ENCODE measurements at places on chromosomes 5 and 9. TPM values are rescaled to one million over a fixed set of nuclear protein-coding genes. Genes with fewer than 3 reads are reported as not detected.

TRMT10B gene
- total RNA-seq = 4.5 TPM

SHC3 gene
- 7.1 TPM for total RNA-seq

DNA sequence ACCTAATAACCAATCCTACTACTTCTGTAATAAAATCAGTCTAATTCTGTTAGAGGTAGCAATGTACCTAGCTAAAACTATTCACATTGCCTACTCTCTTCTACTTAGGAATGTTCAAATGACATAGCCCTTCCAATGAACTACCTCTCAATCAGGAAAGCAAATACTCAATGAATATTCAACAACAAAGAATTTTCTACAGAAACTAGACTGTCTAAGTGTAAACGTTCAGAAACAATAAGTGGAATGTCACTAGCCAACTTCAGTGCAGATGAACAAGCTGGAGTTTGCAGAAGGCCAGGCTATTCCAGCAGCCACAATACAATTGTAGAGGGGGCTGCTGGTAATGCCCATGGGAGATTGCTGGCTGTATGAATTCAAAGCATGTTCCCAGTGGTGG lies 743.2 kb upstream of the CDH10 start:
- DNase-seq = no peak

HTR1A gene
- 3.8 TPM for total RNA-seq

DNA sequence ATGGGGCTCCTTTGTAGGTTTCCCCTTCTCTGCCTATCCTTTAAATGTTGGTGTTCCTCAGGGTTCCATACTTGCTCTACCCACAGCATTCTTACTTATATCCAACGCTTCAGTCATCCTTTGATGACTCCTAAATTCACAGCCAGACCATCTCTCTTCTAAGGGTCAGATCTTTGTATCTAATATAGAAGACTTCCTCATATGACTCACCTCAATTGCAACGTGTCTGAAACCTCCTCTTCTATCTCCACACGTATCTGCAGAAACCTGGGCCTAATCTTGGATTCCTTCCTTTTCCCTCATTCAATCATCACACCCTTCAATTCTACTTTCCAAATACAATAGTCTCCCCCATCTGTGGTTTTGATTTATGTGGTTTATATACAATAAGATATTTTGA lies 68.3 kb downstream of the HMGCR start:
- DNase-seq = no peak

GRCh38 chr9:96158147-96158546 lies 143.8 kb downstream of the HSD17B3 start:
- no peak for DNase-seq

TRIM36 gene
- 16.5 TPM for total RNA-seq

GRCh38 chr9:25381141-25381540 lies 297.1 kb downstream of the TUSC1 start:
- DNase-seq = no peak

- no peak for DNase-seq
These were observed 50.9 kb downstream of the FANCC start for GRCh38 chr9:95266649-95267048.

IFNB1 gene
- not detected for total RNA-seq

OR2V2 gene
- total RNA-seq = not detected

DNA sequence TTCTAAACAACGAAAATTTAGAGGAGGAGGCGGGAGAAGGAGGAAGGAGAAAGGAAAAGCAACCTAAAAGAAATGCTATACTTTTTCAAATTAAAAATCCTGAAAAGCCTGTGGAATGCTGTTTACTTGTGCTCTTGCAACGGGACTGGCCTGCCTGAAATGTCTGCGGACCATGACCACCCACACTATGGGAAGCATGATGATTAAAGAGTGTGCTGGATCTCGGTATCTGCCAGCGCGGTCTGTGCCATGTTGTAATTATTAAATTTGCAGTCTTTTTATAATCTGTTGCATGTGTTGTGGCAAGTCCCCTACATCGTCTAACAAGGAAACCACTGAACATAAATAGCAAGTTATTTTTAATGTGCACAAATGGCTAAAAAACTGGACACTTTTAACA lies 111.4 kb downstream of the FANCC start:
- no peak for DNase-seq

DNA sequence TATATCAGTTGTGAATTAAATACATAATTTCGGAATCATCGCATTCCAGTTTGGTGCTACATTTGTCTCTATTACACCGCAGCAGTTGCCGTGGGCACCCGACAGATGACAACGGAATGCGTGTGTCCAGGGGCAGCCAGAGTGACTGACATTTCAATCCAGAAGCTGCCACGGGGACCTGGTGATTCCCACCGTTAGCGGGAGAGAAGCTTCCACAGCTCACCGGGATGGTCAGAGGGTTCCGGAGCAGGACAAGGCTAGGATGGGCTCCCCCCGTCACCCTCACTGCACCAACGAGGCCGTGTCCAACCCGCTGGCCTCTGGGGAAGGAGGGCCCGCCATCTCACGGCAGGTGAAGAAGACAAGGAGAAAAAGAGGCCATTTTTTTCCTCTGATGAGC lies 86.8 kb downstream of the GTF3C4 start:
- DNase-seq = no peak

- DNase-seq = no peak
These were observed 55.5 kb downstream of the CEP120 start for GRCh38 chr5:123367739-123368138.

- DNase-seq = no peak
These were observed 12.9 kb upstream of the PLAC8L1 start for GRCh38 chr5:146118322-146118721.

DNA sequence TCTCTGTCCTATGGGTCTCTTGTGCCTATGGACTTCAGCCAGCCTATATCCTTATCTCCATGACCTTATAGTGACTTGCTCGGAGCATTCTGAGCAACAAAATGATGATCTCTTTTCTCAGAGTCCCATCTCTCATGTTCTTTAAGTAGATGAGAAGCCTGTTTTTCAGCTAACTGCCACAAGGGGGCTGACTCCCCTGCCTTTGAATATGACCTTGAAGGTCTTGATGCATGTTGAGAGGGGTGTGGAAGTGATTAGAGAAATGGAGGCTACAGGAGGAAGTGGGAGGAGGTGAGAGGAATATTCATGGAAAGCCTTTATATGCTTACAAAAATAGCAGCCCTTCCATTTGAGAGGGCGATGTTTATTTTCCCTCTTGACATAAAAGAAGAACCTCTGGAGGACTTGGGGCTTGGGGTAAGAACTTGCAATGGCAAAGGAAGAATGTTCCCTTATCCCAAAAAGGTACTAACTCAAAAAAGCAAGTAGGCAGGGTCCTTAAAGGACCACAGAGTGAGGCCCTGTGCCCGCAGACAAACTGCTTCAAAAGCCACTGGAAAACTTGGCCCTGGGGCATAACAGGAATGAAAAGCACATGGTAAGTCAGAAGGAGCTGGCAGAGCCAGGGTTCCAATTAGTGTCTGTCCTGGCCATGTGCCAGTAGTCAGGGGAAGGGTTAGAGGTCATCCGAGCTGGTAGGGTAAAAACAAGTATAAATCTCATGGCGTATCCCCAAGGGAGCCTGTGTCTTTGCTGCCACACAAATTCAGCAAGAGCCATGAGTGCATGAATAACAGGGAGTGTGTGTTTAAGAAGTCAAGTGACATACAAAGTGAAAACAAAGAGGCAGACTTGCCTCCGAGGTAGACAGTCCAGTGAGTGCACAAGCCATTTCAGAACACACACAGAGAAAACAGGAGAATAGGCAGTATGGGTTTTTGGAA lies 39.1 kb downstream of the FGD3 start:
- DNase-seq = no peak

DNA sequence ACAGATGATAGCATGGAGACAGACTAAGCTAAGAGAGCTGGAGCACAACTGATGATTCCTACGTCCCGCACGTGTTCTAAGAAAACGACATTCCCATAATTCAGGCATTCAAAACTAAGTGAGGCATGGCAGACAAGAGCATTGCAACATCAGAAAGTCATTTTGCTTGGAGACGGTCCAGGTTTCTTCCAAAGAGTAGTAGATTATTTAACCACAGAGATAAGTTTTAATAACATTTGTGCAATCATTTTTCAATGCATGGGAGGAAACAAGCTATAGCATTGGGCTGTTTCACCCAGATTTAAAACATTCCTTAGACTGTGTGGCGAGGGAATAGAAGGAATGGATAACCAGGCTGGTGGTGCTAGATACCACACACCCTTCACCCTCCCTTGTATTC lies 117.2 kb downstream of the APBA1 start:
- DNase-seq = no peak

DNA sequence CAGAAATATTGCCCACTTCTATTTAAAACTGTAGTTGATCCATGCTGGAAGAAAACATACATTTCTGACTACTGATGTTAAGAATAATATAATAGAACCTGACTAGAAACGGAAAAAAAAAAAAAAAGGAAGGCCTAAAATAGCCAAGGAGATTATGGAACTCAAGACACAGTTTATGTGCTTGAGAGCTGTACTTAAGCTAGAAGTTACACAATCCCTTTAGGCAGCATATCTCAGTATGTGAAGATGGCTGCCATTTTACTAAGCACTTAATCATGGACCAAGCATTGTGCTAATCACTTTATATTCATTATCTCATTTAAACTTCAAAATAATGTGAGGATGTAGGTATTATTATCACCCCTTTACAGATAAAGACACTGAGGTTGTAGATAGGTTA lies 73.0 kb upstream of the NR4A3 start:
- DNase-seq = no peak

DNA sequence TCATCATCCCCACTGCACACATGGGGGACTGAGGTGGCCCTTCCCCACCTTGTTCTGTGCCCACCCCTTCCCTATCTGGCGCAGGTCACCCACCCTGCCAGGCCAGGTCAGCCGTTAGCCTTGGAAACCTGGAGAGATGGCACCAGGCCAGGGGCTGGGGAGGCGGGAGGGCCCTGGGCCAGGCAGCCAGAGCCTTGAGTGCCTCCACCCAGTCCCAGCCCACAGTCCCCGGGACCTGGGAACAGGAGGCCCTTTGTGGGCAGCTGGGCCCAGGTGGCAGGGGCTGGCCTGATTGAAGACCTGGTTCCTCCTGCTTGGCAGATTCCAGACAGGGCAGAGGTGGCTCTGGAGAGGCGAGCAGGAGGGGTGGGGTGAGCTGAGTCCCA lies 70.6 kb downstream of the LRSAM1 start:
- DNase-seq = no peak

DNA sequence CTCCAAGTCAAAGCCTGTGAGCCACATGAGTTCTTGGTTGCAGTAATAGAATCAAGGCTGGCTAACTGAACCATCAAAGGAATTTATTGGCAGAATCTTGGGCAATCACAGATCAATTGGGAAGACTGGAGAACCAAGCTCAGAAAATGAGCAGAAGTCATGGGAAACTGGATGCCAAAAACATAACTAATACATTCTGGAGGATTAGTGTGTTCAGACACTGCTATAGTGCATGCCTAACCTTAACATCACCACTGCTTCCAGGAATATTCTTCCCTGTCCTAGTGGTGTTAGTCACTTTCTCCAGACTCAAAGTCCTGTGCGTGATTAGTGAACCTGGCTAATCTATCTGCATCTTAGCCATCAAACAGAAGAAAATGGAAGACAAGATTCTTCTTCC lies 843.7 kb downstream of the EFNA5 start:
- DNase-seq = no peak

CFAP77 gene
- 0.52 TPM for total RNA-seq

- DNase-seq = no peak
These were observed 2.6 kb upstream of the MZB1 start for GRCh38 chr5:139392324-139392677.

GRCh38 chr5:93607367-93608258 lies 24.6 kb downstream of the NR2F1 start:
- peak; percentile 76 for DNase-seq

DNA sequence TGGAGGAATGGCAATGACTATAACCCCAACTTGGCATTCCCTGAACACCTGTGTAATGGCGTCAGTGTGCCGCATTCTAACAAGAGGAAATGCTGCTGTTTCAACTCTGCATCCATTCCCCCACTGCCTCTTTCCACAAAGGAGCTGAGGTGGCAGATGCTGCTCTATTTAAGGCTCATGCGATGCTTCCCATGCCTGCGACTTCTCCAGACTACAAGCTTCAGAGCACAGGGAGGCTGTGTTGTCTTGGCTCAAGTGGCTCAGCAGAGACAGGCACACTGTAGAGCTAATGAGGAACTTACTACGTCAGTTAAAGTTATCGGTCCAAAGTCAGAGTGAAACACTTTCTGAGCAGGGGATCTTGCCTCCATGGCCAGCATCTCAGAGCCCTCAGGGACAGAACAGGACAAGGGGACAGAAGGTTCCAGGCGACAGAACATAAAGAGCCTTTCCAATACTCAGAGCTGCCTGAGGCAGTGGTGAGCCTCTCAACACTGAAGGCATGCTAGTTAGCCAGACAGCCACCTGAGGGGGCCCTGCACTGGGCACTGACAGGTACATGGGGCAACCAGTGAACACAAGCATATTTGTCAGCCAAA lies 21.8 kb downstream of the TNIP1 start:
- no peak for DNase-seq

DNA sequence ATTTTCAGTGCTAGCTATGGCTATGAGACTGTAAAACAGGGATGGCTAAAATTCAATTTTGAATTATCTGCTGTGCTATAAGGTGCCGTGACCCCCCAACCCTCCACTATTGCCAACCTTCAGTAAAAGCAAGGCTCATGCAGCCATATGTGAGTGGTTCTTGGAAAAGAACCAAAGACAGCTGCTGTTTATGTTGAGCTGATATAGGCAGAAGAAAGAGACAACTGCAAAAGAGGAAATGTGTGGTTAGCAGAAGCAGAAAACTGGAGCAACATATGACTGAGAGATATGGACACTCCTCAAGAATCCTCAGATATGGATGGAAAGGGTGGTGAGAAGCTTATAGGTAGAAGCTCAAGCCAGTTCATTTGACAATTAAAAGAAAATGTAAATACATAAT lies 200.3 kb downstream of the TLE1 start:
- no peak for DNase-seq

DNA sequence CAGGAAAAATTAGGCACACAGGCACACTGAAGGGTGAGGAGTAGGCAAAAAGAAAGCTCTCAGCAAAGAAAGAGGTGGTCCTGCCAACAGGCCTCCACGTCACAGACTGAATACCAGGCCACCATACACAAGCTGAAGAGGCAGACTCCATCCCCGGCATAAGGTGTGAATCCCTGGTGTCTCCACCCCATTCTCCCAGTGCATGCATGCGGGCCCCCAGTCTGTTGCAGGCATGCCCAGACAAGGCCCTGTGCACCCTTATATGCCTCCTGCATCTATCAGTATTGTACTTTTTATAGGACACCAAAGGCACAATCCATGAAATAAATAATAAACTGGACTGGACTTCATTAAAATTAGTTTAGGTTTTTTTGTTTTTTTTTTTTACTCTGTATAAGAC lies 73.1 kb downstream of the RGMB start:
- no peak for DNase-seq

DNA sequence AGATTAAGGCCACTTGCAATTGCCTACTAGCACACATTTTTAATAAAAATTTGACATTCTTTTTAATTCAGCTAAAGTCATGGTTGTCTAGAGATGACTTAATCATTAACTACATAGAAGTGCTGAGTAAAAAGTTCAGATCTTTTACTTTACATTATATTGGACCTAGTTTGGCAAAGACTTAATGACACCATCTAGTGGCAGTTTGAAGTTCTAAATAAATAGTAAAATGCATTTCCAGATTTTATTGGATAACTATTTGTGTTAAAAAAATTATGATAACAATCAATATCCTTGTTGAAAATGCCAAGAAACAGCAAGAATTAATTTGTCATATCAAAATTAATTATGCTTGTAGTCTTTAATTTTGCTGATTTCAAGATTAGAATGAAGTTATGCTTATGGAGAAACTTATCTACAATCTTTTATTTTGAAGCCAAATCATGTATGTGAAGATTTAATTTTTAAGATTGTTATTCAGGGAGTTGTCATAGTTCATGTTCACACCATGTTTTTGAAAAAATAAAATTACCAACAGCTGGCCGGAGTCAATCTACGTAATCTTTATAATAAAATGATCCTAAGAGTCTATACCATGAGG lies 69.6 kb upstream of the PJA2 start:
- DNase-seq = no peak

TRAF2 gene
- 50.5 TPM for total RNA-seq

All from H1 (cell line).